ENCODE measurements at places on chromosomes 5 and 9. TPM values are rescaled to one million over a fixed set of nuclear protein-coding genes. Genes with fewer than 3 reads are reported as not detected.

DNA sequence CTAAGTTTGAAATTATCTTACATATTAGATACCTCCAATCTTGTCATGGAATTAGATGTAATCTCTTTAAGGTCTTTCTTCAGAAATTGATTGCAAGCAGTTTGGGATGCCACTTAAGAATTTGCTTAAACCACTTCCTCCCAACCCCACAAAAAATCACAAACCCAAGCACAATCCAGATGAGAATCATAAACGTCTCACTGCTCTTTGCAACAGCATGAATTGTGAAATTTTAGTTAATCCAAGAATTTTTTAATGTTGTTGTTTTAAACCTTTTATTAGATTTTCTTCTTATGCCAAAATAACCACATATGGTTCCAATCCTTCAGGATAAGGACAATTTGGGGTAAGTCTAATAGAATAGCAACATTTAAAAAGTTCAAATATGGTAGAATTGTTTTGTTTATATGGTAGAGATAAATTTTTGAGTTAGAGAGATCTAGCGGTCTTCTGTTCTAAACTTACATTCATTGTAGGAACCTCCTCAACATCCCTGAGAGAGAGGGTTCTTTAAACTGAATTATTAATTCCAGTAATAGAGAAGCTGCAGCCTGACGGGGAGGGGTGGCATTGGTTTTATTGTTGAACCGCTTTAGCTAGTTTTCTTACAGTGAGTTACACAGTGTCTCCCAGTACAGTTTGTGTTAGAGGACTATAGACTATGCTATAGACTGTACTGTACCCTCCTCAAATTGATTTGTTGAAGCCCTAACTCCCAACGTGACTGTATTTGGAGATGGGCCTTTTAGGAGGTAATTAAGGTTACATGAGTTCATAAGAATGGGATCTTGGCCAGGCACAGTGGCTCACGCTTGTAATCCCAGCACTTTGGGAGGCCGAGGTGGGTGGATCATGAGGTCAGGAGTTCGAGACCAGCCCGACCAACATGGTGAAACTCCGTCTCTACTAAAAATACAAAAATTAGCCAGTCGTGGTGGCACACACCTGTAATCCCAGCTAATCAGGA lies 24.8 kb upstream of the IL6ST start:
- no peak for DNase-seq

DNA sequence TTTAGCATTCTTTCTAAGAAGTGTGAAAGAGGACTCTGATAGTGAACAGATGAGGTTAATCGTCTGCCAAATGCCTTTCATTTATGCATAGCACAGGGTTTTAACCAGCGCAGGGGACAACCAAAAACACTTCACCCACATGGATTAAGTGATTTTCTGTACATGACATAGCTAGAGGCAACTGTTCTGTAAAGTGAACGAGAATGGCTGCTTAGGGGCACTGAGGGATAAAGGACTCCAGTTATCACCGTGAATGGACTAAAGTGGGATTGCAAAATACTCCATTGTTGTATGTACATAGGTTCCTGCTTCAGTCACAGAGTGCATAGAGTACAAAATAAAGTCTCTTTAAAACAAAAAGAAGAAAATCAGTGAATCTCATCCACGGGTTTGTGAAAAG lies 456.8 kb downstream of the DMAC1 start:
- DNase-seq, result no peak

GRCh38 chr9:98644011-98644410 lies 64.7 kb downstream of the GABBR2 start:
- DNase-seq, result no peak

PPIC gene
- 43.8 TPM for polyA plus RNA-seq
